Anterior cingulate cortex (tissue), 58 donors: ENCODE measurements at places on chromosomes 4 and X.

DNA sequence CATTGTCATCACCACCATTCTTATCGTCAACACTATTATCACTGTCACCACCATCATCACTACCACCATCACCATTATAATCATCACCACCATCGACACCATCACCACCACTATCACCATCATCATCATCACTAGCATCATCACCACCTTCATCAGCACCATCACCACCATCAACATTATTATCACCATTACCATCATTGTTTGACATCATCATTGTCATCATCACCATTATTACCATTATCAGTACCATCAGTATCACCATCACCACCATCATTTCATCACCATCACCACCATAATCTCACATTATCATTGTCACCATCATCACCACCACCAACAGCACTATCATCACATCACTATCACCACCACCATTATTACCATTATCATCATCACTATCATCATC lies 47.5 kb upstream of the NKX1-1 start:
- DNase-seq, result no peak

DNA sequence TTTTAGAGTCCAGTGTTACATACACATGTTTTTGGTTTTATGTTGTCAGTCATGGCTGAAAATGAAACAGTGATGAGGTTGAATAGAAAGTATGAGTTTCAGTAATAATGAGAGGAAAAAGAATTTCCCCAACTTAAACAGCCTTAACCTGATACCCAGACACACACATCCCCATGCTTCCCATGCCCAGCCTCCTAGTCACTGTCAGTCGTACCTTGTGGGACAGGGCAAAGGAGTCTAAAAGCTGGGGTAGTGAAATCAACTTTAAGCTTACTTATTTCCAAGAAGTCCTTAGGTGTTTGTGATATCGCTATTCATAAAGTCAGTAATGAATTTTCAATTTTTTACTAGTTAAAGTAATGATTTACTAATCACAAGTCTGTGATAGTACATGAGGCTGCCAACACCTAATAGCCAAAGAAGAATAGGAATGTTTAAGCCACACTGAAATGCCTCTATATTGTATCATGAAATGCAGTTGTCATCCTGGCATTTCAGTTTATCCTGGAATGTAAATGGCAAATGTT lies 24.3 kb upstream of the GPR34 start:
- DNase-seq, result no peak

DNA sequence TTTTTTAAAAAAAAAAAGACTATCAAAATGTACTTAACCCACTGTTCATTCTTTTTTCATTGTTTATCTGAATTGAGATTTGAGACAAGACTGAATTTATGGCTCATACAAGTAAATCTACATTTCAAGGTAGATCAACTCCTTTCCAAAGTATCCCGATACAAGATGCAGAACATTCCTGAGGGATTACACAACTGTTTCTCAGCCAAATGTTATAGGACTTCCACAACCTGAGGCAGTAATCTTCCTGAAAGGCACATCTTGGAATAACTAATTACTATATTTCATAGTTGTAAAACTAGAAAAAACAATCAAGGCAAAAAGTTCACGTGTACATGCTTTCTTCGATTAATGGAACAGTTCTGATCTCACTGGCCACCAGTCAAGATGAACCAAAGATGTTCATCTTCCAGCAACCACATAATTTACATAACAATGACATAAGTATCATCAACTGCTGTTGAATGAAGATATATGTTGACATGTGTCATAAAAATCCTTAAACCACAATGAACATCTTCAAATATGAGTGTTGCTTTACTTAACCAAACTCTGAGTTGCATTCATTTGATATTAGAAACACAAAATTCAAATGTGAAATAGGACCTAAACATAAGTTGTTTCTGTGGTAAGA lies 225.2 kb upstream of the DKK2 start:
- DNase-seq, result no peak

- DNase-seq, result no peak
These were observed 443.0 kb downstream of the GPM6A start for GRCh38 chr4:175369087-175369486.

DNA sequence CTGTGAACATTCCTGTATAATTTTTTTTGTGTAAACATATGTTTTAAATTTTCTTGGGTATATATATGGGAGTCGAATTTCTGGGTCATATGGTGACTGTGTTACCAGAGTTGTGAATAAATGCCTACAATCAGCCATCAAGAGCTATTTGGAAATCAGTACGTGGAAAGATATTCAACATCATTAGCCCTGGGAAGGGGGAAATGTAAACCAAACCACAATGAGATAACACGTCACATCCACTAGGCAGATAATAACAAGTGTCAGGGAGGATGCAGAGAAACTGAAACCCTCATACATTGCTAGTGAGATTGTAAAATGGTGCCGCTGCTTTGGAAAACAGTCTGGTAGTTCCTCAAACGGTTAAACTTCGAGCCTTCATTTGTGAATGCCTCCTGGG lies 43.9 kb downstream of the LUZP4 start:
- no peak for DNase-seq

GRCh38 chr4:84734037-84734436 lies 151.1 kb downstream of the CDS1 start:
- no peak for DNase-seq
